Stimulated activated naive CD4-positive, alpha-beta T cell (primary cell): ENCODE measurements at places on chromosomes 2 and 18.

DNA sequence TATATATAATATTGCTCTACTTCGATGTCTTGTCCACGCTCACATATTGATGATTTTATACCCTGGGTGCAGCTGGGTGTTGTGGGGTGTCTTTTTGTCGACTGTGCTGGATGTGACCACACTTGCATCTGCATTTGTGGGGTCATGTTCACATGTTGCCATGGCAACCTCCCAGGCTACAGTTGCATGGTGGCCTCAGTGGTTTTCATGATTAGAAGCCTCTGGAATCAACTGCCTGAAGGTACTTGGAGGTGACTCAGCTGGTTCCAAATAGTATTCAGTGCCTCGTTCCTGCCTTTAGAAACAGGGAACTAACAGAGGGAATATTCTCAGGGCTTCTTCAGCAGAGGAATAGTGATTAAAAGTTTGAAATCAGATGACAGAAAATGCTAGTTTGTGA is 166.3 kb upstream of the NYAP2 start:
- no peak for DNase-seq

DNA sequence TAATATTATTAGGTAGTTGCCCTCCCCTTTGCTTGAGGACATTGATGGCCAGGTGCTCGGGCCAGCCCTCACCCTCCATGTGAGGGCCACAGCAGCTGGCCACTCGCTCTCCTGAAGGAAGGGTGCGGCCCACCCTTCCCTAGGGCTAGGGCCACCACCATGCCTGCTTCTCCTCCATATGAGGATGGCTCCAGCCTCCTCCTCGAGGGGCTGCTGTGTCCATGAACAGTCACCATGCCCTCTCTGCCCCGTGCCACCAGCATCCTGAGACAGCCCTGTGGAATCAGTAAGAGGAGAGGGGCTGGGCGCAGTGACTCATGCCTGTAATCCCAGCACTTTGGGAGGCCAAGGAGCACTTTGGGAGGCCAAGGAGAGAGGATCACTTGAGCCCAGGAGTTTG is 2.4 kb downstream of the GPR17 start:
- DNase-seq, result no peak

- DNase-seq, result no peak
Measured at GRCh38 chr2:227410191-227410590, 22.4 kb upstream of the SCYGR1 start.

GRCh38 chr2:42456126-42456839 is 37.5 kb downstream of the KCNG3 start:
- no peak for DNase-seq

DNA sequence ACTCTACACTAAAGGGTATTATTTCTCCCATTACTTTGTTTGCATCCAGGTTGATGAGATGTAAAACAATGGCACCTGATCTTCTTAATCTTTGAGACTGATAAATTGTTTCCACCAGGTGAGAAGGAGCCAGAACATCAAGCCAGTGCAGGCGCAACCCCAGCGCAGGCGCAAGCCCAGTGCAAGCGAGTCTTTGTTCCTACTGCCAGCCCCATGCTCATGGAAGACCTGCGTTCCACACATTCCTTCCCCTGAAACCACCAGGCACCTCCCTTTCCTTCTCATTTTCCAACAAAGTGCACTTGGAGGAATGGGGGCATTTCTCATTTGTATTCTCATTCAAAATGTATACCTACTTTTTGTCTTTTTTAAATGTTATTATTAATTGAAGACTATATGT is 188.7 kb upstream of the SMAD2 start:
- no peak for DNase-seq

DNA sequence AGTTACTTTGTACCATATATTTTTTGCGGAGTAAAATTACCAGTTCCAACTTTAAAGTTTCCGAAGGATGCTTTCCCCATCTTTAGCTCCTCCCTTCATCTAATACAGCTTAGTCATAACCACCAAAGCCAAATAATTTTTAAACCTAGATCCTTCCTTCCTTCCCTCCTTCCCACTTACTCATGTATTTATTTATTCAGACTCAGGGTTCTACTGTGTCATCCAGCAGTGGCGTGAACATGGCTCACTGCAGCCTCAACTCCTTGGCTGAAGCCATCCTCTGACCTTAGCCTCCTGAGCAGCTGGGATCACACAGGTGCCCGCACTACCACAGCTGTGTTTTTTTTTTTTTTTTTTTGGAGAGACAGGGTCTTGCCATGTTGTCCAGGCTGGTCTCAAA is 4.4 kb downstream of the LPIN2 start:
- DNase-seq, result no peak

GRCh38 chr2:223941579-223942277 is 3.4 kb downstream of the WDFY1 start:
- no peak for DNase-seq

- no peak for DNase-seq
Measured at GRCh38 chr2:202425036-202425435, 48.9 kb downstream of the BMPR2 start.
